ENCODE measurements at places on chromosomes 2 and 18.

GRCh38 chr18:48804856-48805610 is 145.7 kb downstream of the SMAD7 start:
- DNase-seq: peak; percentile 17

DNA sequence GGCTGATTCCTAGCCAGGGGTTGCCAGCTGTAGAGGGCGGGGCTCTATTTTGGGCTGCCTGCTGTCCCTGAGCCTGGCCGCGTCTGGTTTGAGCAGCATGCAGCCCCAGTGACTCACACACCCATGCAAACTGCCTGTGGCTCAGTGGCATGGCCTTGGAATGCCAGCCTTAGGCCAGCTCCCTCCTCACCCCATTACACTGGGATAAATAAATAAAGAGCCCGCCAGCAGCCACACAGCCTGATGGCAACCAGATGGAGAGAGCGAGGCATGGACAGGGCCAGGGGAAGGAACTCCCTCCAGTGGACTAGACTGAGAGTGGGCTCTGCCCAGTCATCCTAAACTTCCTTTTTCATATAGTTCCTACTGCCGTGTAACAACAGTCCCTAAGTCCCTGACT is 18.3 kb downstream of the NHEJ1 start:
- no peak for DNase-seq

DNA sequence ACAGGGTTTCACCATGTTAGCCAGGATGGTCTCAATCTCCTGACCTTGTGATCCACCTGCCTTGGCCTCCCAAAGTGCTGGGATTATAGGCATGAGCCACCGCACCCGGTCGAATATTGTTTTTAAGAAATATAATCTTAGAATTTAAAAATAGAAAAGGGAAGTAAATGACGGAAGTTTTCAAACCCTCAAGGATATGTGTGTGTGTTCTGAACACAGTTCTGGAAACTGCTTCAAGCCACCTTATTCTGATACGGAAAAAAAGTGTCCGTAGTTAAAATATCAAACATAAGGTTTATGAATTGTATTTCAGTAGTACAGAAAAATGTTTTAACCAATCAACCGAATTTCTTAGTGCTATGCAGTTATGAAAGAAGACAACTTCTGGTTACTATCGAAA is 115.9 kb downstream of the UPP2 start:
- DNase-seq: no peak

DNA sequence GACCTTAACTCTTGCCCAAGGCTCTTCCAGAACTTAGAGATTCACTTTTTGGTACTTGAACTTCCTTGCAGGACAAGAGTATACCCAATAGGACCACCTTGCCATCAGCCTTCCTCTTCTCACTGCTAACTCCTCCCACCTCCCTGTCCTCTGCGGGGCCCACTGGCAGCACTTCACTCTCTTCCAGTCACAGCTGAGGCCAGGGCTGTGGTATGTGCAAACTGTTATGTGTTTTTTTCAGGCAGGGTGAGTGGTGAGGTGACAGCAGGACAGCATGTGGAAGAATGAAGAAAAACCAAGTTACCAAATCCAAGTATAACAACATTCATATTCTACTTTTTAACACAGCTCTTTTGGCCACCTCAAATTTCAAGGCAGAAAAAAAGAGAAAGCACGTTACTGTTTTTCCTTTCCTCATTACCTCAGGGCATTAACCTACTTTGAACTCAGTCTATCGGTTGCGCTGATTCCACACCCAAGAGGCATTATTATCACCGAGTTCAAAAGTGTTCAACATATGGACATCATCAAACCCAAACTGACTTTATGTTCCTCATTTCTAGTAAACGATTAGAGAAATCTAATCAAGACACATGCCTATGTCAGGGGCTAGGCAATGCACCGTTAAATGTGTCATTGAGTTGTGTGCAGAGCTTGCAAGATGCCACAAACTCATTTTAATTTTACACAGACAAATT is 605.2 kb upstream of the SYT4 start:
- no peak for DNase-seq

- DNase-seq: no peak
These were observed 217.1 kb upstream of the SLC35G4 start for GRCh38 chr18:11392292-11392691.

GRCh38 chr2:910698-911097 is 40.0 kb upstream of the SNTG2 start:
- no peak for DNase-seq

DNA sequence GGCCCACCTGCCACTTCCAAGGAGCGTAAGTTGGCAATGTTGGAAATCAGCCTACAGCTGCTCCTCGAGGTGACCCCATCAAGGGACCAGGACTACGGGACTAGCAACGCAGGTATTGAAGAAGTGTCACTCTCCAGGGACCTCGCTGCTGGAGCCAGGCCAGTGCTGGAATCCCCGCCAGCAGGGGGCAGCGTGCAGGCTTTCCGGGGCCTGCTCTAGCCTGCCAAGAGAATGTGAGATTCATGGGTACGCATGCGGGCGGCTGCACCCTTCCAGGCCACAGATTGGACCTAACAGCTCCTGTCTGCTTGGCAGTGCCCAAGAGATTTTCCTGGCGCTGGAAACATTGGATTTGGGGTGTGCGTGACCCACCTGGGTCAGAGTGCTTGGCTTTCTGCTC is 182.8 kb upstream of the RAB12 start:
- DNase-seq: no peak

- peak; percentile 52 for DNase-seq
These were observed 385.8 kb downstream of the GALR1 start for GRCh38 chr18:77635451-77635850.

GRCh38 chr2:187493877-187494568 is 46.0 kb upstream of the CALCRL start:
- DNase-seq: no peak

GRCh38 chr2:219299372-219299760 is 9.8 kb downstream of the PTPRN start:
- DNase-seq: no peak

GRCh38 chr2:127205218-127206125 is 14.6 kb downstream of the CYP27C1 start:
- DNase-seq: no peak

- DNase-seq: no peak
These were observed 151.1 kb downstream of the ZNF407 start for GRCh38 chr18:74748809-74749208.

GRCh38 chr2:108945969-108946368 is 43.1 kb downstream of the EDAR start:
- DNase-seq: no peak

- no peak for DNase-seq
These were observed 56.0 kb upstream of the RBM44 start for GRCh38 chr2:237742614-237743013.

DNA sequence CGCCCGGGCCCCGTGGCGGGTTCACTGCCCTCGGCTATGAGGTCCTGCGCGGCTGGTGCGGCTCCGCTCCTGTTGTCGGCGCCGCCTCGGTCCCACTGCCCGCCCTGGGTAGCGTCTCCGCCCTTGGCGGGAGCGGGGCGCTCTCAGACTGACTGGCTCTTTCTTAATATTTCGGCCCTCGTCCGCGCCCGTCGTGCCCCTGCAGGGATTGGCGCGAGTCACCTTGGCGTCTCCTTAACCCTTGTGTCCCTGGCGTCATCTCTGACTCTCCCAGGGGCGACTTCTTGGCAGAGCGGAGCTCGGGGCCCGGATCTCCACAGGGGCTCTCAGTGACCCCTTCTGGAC is 1.3 kb downstream of the PTMA start:
- no peak for DNase-seq

- no peak for DNase-seq
These were observed 18.9 kb upstream of the CD8A start for GRCh38 chr2:86809481-86810121.

- no peak for DNase-seq
These were observed 338.0 kb downstream of the OSR1 start for GRCh38 chr2:19020144-19021099.

DNA sequence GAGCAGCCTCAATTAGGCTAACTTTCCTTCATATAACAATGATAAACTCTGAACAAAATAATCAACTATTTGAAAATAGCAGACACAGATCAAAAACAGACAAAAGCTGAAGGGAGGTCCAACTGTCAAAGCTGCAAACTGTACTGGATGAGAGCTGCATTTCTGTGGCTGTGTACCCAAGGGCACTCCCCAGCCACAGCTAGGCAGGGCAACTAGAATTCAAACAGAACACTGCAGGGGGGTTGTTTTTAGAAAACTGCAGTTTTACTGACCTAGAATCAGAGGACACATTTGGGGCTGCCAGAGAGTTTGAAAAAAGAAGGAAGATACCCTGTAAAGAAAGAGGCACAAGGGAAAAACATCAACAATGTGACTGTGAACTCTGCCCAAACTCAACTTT is 56.8 kb downstream of the SMAD2 start:
- no peak for DNase-seq

GRCh38 chr2:64846177-64846576 is 143.0 kb upstream of the SLC1A4 start:
- no peak for DNase-seq

- DNase-seq: no peak
These were observed 37.0 kb downstream of the MARCHF4 start for GRCh38 chr2:216335252-216335651.

DNA sequence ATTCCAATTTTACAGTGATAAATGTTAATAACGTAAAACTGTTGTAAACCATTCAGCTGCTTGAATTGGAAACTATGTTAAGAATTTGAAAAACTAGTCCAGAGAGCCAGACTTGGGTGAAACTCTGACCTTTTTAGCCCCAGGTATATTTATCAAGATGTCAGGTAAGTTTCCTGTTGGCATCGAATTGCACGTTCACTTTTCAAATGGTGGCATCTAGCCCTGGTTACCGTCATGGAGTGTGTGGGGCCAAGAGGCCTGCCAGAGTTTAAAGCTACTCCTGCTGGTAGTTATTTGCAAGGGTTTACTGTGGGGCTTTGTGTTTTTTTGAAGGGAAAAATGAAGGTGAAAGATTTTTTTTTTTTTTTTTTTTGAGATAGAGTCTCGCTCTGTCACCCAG is 109.9 kb downstream of the WDSUB1 start:
- DNase-seq: no peak

DNA sequence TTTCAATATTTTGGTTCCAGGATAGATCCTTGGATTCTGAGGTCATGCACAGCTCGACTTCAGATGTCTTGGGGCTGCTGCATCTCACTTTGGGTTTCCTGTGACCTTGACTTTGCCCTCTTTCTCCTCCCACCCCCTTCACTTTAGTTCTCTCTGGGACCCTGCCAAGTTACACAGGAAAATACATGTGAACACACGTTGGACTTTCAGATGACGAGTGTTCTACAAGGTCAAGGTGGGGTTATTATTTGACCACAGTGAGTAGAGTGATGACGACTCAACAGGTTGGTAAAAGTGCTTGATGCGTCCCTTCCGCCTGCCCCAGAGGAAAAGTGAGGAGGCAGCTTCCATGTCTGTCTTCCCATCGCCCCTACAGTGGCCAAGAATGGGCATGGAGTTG is 122.4 kb upstream of the SMAD2 start:
- no peak for DNase-seq

GRCh38 chr18:11500153-11501122 is 109.0 kb upstream of the SLC35G4 start:
- DNase-seq: no peak

- DNase-seq: no peak
These were observed 372.6 kb downstream of the SLC4A3 start for GRCh38 chr2:220000080-220000479.

DNA sequence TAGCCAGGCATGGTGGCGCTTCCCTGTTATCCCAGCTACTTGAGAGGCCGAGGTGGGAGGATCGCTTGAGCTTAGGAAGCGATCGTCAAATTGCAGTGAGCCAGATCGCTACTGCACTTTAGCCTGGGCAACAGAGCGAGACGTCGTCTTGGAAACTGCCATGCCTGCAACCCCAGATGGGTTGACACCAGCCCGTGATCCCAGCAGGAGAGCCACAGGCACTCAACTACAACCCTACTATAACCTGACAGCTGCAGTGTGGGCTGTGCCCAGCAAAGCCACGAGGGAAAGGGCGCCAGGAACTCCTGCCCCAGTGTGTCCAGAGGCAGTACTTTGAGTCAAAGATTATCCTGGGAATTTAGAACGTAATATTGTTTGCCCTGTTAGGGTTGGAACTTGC is 85.6 kb downstream of the SS18 start:
- DNase-seq: no peak

GRCh38 chr2:194566907-194567660 is 1089.9 kb upstream of the SLC39A10 start:
- no peak for DNase-seq

DNA sequence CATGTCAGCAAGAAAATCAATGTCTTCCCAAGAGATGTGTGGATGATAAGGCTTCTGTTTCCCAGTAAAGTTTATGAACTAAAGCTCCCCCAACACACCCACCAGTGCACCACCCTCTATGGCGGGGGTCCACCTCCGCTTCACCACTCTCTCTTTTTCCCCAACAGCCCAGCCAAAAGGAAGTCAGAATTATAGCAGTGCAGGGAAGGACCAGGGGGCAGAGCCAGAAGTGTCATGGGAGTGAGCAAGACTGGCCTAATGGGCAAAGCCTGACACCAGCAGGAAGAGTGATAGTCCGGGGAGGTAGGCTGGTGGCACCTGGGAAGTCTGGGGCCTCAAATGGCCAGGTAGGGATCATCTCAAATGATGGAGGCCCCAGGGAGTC is 167.7 kb downstream of the ZFP36L2 start:
- no peak for DNase-seq

GRCh38 chr2:236600892-236601291 is 31.3 kb downstream of the ACKR3 start:
- DNase-seq: no peak

Measured in dorsolateral prefrontal cortex (tissue), 122 donors.